Memory B cell (primary cell): ENCODE measurements at places on chromosomes 7 and 10.

DNA sequence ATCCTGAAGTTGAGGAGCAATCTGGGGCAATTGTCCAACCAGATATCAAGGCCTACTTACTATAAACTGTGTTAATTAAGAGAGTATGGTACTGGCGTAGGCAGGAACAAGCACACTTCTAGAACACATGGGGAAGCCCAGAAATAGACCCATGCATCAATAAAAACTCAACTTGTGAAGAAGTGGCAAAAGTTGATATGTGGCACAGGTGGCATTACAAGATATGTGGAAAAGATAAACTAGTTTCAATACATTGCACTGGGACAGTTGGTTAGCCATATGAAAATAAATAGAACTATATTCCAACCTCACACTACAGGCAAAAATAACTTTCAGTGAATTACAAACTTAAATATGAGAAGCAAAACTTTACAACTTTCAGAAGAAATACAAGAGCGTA is 828.7 kb upstream of the LRRN3 start:
- DNase-seq = no peak

GRCh38 chr7:44225566-44226395 is 25.0 kb downstream of the YKT6 start:
- DNase-seq = no peak

DNA sequence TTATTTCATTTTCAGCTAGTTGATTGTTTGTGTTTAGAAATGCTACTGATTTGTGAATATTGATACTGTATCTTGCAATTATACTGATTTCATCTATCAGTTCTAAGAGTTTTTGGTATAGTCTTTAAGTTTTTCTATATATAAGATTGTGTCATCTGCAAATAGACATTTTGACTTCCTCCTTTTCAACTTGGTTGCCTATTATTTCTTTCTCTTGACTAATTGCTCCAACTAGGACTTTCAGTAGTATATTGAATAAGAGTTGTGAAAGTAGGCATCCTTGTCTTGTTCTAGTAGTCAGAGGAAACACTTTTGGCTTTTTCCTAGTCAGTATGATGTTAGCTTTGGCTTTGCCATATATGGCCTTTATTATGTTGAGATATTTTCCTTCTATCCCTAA is 20.4 kb downstream of the PHTF2 start:
- no peak for DNase-seq

DNA sequence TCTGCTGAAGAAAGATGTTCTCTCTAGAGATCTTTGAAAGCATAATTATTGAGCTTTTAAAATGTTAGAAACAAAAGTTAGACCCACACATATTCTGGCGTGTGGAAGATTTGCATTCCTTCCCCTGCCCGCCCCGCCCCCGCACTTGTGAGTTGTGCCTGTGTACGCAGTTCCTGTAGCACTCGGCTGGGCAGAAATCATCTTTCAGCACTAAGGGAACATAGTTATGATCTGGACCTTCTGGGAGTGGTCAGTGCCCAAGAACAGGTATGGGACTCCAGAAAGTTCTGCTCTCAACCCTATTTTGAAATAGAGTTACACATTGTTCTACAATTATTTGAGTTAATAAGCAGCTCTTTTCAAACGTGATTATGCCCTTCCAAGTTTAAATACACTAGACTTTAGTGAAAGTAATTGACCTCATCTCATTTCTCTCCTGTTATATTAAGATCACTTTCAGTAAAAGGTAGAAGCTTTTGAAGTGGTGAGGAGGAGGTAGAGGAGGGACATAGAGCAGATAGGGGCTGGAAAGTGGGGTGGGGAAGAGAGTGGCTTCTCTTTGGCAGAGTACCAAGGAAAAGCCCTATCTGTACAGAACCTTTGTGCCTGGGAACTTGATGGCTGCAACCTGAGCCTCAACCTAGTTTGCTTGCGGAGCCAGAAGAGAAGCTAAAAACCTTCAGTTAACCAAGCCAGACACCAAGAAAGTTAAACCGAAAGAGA is 5.7 kb downstream of the BLVRA start:
- no peak for DNase-seq

DNA sequence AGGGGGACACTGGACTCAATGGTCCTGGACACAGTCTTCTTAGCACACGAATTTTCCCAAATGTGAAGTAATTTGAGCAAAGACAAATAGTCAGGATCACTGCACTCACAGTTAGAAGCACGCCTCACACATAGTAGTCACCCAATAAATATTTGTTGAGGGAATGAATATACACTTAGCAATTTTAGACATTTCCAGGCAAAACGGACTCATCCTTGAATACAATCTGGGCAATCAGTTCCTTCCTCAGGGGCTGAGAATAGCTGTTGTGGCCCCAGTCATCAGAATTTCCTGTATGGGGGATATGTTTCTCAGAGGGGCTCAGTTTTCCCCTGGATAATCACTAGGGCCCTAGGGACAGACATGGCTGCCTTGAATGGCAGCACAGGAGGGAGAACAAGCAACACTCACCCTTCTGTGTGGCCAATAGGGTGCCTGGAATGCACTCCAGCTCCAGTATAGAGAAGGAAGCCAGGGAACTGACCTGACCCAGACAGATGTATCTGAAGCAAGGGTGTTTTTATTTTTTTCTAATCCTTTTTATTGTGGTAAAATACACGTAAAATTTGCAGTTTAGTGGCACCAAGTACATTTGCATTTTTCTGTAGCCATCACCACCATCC is 282.7 kb upstream of the ZNF32 start:
- no peak for DNase-seq

DNA sequence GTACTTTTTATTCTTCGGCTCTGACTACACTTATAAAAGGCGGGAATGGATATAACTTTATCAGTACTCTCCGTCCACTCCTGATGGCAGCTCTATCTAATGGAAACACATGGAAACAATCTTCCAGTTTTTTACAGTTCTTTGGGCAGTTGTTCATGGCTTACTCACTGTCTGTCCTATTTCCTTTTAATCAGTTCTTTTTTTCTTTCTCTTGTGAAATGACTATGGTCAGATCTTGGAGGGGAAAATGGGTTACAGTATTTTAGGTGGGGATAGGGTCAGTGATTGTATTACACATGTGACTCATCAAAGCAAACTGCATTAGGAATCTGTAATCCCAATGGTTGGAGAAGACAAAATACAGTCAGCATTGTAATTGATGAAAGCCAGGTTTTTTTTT is 112.4 kb downstream of the BICC1 start:
- no peak for DNase-seq

- no peak for DNase-seq
Observed at GRCh38 chr10:6218692-6219493, 16.2 kb downstream of the PFKFB3 start.

GRCh38 chr10:116067825-116068224 is 205.2 kb downstream of the GFRA1 start:
- DNase-seq = no peak

GRCh38 chr7:18829858-18830285 is 287.6 kb downstream of the TWIST1 start:
- DNase-seq = no peak

GRCh38 chr7:149063476-149063875 is 27.0 kb downstream of the ZNF786 start:
- DNase-seq = no peak

GRCh38 chr10:35130663-35131062 is 4.0 kb downstream of the CREM start:
- DNase-seq = no peak

- DNase-seq = no peak
Observed at GRCh38 chr7:121279822-121280221, 49.0 kb upstream of the WNT16 start.

GRCh38 chr7:88111140-88111743 is 108.6 kb downstream of the SRI start:
- DNase-seq = peak; percentile 9

GRCh38 chr7:28980451-28981160 is 22.5 kb upstream of the TRIL start:
- no peak for DNase-seq

DNA sequence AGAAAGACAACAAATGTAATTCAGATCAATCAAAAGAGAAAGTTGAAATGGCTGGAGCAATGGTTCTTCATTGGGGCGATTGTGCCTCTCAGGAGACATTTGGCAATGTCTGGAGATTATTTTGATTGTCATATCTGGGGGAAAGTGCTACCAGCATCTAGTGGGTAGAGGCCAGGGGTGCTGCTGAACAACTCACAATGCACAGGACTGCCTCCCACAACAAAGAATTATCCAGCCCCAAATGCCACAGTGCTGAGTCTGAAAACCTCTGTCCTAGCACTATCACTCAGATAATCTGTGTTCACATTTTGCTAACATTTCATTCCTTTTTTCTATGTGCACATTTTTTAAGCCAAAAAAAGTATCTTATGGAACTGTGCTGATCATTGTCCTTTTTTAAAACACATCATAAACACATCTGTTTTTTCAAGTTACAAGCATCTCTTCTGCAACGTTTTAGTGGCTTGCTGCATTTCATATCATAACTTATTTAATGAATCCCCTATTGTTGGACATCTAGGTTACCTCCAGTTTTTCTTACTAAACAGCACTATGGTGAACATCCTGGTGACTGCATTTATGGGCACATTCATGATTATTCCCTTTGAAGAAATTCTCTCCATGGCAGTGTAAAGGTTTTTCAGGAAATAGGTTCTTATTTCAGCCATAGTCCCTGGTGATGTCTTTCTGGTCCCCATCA is 114.2 kb downstream of the C10orf105 start:
- DNase-seq = no peak

- no peak for DNase-seq
Observed at GRCh38 chr7:46389146-46389545, 468.1 kb upstream of the IGFBP3 start.

GRCh38 chr7:29306319-29306991 is 111.9 kb downstream of the CHN2 start:
- no peak for DNase-seq

DNA sequence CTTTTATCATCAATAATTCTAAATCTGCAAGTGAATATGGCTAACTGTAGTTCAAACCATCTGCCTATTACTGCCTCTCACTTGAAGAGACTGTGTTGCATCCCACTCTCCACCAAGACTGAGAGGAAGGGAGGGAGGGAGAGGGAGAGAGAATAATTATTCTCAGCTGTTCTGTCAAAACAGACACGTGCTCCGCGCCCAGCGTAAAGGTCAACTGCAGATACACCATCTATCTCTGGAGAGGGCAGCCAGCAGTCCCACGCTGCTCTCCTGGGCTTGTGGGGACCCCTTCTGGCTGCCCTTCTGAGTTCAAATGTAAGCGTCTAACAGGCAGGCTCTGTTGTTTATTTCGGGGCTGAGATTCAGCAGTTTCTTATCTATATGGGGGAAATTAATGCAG is 625.5 kb upstream of the GALNT17 start:
- DNase-seq = no peak

DNA sequence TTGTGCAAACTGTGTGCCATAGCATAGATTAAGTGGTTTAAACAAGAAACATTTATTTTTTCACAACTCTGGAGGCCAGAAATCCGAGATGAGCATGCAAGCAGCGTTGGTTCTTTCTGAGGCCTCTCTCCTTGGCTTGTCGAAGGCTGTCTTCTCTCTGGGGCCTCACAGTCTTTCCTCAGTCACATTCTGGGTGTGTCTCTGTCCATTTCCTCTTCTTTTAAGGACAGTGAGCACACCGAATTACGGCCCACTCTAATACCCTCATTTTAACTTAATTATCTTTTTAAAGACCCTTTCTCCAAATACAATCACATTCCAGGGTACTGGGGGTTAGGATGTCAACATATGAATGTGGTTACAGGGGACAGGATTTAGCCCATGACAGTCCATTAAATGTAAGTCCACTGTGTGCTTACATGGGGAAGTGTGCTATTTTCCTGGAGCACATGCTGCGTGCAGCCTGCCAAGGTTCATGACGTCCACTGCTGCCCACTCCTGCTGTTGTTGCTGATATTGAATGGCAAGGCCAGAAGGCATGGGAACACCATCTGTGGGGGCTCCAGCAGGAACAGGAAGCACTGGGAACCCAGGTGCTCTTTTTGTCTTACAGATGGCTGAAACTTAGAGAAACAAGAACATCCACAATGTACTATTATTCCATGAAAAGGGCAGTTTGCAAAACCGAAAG is 365.5 kb downstream of the GALNT17 start:
- DNase-seq = no peak
